Stimulated activated CD8-positive, alpha-beta memory T cell treated with anti-CD3 and anti-CD28 coated beads, Interleukin-7, amount 100 ng/mL, for 48 hours (primary cell): ENCODE measurements at places on chromosomes 7 and 10.
A peak's percentile ranks its signal among the peaks of the same experiment; 100 is the strongest.

DNA sequence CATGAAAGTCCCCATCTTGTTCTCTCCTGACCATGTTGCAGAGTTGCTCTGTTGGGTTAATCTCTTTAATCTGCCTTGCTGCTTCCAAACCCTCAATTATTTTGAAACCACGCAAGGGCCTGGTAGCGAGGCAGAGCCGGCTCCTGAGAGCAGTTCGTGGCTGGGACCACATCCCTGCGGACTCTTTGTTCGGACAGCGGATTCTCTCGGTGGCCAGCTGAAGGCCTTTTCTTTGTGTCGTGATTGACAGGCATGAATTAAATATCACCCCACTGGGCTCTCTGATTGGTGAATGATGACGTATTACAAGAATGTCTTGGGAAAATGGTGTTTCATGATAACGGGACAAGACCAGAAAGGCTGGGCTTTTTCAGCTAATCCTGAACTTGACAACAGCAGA, 66.9 kb upstream of the ARHGAP21 start:
- DNase-seq = no peak

DNA sequence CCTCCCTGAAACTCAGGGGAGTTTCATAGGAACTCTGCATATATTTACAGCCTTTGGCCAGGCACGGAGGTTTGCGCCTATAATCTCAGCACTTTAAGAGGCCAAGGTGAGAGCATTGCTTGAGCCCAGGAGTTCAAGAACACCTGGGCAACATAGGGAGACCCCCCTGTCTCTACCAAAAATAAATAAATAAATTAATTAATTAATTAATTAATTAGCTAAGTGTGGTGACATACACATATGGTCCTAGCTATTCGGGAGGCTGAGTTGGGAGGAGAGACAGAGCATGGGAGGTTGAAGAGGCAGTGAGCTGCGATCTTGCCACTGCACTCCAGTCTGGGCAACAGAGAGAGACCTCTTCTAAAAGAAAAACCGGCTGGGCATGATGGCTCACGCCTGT, 9.4 kb upstream of the LEP start:
- DNase-seq = no peak

DNA sequence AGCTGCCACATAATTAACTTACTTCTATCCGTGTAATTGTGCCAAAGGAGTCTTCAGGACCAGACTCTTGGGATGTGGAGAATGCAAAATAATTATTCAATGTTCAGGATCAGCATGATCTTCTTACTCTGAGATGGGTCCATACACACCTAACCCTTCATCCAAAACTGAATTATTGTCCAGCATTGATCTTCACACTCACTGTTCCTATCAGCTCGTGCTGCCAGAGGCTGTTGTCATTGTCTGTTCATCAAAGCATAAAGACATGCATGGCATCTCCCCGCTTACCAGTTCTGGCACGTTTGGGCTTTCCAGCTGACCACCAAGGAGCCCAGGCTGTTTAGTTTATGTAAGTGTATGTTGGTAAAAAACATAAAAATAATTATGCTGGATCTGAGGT, 1090.7 kb downstream of the DNAJB9 start:
- no peak for DNase-seq

- DNase-seq = no peak
These were observed 48.8 kb upstream of the EXOC6 start for GRCh38 chr10:92799568-92799967.

DNA sequence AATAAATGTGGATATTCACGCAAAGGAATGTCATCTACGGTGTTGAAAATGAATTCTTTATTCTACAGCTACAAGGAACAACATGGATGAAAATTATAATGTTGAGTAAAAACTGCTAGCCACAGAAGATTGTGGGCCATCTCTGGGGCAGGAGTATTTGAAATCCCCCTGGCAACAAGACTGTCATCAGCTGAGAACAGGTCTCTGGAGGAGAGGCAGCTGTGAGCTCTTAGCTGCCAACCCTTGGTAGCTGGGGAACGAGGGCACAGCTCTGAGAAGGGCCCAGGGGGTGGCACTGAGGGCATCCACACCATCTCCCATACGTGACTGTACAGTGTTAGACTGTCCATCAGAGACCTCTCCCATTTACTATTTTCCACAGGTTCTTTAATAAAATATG, 340.1 kb upstream of the MGMT start:
- no peak for DNase-seq

DNA sequence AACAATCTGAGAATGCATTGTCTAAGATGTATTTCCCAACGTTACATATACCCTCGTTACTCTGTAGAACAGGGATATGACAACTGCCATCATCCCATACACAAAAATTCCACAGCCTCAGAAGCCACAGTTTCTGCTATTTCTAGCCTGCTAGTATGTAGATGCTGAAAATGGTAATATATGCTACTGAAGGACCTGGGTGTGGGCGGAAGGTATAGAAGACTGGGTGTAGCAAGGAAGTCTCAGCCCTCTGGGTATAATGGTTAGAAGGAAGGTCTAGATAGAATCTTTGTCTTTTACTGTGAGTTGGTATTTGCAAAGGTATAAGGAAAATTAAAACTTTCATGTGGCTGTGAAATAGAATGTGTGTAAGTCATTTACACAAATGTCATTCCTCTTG, 79.2 kb upstream of the HPS1 start:
- no peak for DNase-seq

- DNase-seq = no peak
These were observed 917 bp downstream of the ZNF365 start for GRCh38 chr10:62374862-62375710.

- DNase-seq = no peak
These were observed 21.6 kb downstream of the SMKR1 start for GRCh38 chr7:129523924-129524323.

- DNase-seq = no peak
These were observed 22.2 kb downstream of the GLUD1 start for GRCh38 chr10:87072449-87072848.

DNA sequence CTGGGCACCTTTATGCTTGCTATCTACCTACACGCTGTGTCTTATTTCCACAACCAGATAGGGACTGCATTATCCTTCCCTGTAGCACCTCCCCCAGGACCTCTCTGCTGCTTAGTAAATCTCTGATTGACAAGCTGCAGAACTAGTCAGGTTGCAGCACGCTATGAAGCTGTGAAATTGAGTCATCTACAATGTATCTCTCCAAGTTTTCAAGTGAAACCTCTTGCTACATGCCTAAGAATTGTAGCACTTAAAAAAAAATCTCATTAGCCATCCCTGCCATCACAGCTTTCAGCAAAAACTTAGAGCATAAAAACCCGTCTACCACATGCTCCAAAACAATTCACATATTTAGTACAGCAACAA, 69.7 kb upstream of the FGFR2 start:
- DNase-seq = no peak

GRCh38 chr10:116723428-116724281, 18.7 kb downstream of the HSPA12A start:
- no peak for DNase-seq

DNA sequence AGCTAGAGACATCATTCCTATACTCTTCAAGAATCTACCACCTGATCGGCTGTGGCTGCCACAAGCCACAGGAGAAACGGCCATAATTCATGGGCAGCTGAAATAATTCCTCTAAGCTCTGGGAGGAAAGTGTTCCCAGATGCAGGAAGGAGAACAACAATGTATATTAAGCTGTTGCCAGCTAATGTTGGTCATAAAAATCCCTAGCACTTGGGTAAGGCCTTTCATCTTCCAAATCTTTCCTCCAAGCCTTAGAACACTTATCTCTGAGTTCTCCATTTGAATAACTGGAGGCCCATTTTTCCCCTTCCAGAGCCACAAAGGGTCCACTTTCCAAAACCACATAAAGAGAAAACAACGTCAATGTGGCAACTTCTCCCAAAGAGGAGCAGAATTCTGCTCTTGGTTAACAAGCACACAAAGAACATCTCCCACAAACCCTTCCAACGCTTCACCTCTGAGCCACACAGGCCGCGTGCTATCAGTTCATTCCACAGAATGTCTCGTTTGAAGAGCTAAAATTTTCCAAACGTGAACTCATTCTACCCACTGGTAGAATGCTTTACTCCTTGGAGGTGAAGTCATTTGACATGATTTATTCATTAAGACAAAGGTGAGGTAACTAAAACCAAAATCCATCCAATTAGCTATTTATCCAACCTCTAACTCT, 11.2 kb downstream of the KCNMA1 start:
- DNase-seq = no peak

DNA sequence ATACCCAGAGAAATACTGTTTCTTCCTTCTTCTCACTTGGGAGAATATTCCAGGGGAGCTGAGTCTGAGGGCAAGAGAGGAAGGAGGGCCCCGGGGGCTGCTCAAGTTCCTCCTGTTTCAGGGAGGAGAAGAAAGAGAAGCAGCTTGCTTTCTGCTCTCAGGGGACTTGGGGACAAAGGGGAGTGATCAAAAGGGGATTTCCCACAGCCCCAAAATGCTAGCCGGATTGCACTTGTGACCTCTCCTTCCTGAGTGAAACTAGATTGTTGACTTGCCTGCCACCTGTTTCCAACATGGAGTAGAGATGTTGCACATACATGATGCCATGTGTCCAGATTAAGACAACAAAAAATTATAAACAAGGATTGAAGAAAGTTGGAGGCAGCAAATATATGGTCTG, 28.7 kb upstream of the PDCD4 start:
- DNase-seq = no peak

DNA sequence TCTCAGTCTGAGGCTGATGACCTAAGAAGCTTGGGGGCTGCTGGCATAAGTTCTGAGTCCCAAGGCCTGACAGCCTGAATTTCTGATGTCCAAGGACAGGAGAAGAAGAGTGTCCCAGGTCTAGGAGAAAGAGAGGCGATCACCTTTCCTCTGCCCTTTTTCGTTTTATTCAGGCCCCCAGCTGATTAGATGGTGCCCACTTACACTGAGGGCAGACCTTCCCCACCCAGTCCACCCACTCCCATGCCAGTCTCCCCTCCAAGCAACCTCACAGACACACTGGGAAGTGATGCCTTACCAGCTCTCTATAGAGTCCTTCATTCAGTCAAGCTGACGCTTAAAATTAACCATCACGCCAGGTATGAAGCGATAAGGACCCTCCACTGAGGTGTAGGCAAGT, 19.3 kb upstream of the LOXL4 start:
- no peak for DNase-seq

GRCh38 chr7:43308913-43309705, 196.7 kb downstream of the HECW1 start:
- DNase-seq = no peak

- no peak for DNase-seq
These were observed 54.4 kb upstream of the SEC61G start for GRCh38 chr7:54813398-54813797.

GRCh38 chr10:104084482-104085142, 1.1 kb downstream of the COL17A1 start:
- no peak for DNase-seq

DNA sequence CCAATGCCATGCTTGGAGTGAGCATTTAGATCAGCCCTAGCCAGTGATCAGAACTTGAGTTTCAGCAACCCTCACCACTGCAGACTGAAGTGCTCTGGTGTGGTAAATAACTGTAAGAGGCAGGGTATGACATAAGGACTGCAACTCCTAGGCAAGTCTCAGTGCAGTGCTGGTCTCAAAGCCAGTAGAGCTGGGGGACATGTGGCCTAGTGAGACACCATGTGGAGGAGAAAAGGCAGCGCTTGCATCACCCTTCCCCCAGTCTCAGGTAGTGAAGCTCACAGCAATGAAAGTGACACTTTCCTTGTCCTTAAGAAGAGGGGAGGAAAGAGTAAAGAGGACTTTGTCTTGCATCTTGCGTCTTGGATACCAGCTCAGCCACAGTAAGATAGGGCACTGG, 386.8 kb upstream of the POT1 start:
- DNase-seq = no peak

GRCh38 chr7:38000272-38000671, 79.8 kb downstream of the EPDR1 start:
- no peak for DNase-seq

- DNase-seq = no peak
These were observed 68.8 kb downstream of the CSTF2T start for GRCh38 chr10:51630640-51631005.

- no peak for DNase-seq
These were observed 255.2 kb upstream of the KLF14 start for GRCh38 chr7:130989101-130989795.

DNA sequence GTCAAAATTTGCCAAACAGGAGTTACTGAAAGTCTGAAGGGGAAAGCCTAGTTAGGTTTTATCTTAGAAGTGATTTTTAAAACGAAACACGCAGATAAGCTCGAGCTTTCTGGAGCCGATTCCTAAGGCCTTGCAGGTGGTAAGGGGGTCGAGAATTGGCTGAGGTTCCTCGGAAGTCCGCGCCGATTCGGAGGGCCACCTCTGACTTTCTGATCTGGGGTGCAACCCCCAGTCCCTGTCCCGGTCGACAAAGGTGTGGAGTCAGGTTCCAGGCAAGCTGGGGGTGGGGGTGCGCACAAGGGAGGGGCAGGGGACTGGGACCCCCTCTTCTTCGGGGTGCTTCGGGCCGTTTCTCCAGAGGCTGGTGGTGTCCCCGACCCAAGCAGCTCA, 701 bp upstream of the CUL1 start:
- DNase-seq = no peak

GRCh38 chr10:23173214-23174073, 18.7 kb upstream of the PTF1A start:
- no peak for DNase-seq

DNA sequence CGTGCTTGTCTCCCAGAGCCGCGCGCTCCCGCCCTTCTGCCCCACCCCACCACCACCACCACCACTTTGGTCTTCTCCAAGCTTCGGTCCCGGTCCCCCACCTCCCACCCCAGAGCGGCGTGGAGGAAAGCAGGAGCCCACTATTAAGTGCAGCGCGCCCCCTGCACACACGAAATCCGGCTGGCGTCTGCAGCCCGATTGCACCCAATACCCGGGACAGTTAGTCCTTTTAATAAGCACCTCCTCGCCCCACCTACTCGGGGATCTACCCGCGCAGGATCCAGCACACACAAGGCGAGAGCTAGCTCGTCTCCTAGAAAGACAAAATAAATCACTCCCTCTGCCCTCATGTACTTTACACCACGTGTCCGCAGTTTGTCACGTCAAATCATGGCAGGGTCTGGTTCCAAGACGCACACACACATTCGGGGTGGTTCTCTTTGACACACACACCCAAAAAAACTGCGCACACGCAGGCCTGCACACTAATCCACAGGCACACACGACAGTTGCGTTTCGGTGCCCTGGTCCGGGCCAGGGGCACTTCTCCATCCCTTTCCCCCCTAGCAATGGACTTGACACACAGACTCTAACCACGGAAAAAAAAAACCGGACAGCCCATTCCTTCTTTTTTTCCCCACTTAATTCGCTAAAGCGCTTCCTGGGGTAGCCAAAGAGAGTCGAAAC, 1.6 kb downstream of the SFMBT2 start:
- DNase-seq = peak; percentile 43

GRCh38 chr7:103658055-103659005, 212.3 kb upstream of the SLC26A5 start:
- no peak for DNase-seq

DNA sequence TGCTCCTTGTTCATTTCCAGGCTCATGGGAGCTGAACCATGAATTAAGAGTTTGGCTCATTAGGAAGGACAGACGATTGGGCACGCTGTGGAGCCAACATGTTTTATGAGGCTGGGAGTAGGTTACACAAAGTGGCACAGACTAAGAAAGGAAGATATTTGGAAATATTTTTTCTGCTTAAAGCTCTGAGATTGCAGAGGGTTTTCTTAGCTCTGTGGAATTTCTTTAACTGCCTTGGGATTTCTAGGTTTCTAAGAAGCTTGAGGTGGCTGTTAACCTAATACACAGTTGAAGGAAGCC, 344.6 kb downstream of the RNLS start:
- no peak for DNase-seq
